RWPE2 (cell line): ENCODE measurements at places on chromosomes 1 and 21.
A peak's percentile ranks its signal among the peaks of the same experiment; 100 is the strongest.

DNA sequence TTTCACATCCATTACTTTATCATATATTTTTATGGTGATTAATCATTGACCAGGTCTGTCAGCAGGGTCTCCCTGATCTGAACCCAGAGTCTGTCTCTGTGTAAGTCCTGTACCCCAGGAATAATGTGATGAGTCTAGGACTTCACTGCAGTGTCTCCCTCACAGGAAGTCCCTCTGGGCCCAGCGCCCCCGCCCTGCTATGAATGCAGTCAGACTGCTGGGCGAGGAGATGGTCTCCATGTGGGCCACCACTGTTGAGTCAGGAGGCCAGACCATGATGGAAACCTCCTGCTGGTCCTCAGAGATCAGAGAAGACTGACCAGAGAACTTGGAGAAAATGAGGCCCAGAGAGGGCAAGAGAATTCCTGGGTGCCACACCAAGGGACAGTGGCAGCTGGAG, 9.5 kb downstream of the TMEM222 start:
- no peak for DNase-seq

- DNase-seq, result no peak
These were observed 257.2 kb downstream of the PLPP3 start for GRCh38 chr1:56322211-56322610.

DNA sequence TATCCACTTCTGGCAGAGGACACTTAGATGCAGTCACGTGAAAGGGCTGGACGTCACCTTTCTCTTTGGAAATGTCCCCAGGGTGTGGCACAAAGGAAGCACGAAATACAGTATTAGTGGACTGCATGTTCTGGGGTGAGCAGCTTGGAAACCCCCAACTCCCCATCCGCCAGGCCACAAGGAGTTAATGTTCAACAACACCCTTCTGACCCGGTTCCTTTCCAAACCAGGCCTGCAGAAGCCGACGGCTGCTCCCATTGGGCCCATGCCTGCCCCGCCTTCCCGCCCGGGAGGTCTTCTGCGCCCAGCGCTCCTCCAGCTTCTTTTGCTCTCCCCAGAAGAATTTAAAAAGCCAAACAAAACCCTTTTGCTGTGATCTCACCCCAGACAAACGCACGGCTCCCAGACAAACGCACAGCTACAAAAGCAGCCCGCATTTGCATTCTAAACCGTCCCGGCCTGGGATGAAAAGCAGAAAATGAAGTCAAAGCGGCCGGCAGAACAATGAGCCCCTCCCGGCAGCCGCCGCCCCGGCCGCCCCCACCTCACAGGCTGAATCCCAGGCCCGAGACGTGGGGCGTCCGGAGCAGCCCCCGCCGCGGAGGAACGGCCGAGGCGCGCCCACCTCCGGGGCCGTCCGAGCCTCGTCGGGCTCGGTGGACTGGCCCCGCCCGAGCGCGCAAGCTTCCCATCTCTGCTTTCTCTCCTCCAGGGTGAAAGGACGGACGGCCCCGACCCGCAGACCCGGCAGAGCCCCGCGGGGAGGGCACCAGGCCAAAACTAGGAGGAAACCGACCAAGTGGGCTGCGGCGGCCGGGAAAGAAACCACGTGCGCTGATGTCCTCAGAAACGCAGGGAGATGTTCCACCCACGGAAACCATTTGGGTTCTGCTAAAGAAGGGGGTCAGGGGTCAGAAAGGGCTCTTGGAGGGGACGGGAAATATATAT, 101.9 kb downstream of the PLPP3 start:
- no peak for DNase-seq

DNA sequence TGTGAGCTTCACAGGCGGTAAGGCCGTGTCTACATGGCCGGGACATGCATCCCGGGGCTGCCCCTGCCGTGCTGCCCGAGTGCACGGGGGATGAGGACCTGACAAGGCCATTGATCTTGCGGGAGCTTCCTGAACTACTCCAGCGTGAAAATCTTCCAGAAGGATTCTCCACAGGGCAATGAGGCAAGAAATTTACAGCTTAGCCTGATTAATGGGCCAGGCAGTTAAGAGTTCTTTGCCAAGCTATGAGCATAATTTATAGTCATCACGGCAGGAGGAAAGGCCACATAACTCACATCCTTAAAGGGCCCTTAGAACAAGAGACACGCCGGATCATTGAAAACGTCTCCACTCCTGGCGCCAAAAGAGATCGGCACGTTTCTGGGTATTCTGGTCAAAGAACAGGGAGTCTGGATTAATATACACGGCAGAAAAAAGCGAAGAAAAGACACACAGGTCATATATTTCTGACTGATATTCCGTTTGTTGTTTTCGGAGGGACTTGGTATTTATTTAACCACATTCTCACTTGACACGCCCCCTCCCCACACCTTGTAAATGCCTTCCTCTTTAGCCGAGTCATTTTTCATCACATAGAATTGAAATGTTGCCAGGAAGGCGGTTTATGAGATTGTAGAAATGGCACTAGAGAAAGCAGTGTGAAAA, 180.5 kb downstream of the DYRK1A start:
- no peak for DNase-seq

DNA sequence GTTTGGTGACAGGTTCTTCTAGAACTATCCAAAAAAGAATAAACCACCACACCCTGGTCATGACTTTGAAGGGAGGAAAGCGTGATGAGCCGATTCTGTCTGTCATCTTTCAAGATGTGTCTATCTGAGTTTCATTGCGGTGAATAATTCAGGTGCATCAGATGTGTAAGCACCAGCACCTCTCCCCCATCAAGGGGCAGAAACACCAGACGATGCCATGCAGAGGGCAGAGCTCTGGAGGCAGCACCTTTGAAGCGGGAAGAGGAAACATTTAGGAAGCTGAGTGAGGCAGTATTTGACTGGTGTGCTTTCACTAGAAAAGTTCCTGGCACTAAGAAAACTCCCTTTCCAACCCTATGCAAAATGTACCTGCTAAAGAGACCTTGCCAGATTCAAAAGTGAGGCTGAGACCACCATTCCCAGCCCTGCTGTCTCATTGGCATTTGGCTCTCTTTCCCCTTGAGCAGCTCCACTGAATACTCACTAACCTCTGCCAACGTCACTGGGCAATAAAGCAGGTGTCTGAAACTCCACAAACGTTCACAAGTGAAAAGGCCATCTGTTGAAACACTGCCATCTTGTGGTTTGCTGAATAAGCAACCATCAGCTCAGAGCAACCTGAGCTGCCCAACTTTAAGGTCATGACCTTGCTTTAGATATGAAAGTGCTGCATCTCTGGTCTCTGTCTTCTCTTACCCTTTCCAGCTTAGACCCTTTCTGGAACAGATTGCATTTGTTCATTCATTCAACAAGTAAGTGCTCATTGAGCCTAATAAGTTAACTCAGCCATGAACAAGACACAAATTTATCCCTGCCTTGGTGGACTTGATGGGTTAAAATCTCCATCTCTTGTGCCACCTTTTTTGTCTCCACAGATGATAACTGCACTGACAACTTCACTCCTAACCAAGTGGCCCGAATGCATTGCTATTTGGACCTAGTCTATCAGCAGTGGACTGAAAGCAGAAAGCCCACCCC, 228.6 kb downstream of the PAPPA2 start:
- DNase-seq, result no peak

DNA sequence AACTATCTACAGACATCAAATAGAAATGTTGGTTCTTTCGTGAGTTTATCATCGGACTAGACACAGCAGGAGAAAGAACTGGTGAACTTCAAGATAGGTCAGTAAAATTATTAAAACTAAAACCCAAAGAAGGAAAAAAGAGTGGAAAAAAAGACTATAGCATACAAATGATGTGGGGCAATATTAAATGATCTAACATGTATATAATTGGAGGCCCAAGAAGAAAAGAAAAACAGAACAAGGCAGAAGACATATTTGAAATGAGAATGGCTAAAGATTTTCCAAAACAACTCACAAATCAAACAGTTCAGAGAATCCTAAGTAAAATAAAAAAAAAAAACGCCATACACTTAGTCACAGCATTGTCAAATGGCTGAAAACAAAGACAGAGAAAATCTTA, 101.8 kb downstream of the PCNX2 start:
- no peak for DNase-seq

DNA sequence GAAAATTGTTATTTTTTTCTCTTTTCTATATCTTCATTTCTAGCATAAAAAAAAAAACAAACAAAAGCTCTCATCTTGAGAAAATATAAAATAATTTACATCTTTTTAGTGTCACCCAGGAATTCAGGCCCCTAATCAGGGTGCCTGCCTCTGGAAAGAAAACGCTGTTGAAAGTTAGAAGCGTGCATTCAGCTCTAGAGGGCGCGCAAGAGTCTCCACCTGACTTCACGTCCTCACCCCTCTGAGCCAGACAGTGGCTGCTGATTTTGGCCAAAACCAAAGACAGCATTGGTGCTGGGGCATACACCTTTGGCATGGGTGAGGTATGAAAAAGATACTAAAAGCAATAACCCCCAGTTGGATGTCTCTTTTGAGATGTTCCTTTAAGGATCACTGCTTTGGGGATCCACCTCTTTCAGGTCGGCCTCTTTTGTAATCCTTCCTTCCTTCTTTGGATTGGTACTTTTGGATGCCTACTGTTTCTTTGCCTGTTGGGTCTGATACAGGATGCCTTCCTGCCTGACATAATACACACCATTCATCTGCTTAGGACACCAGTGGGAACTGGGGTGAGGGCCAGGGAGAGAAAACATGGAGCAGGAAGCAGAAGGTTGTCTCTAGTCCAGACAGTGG, 77.6 kb upstream of the CHRM3 start:
- no peak for DNase-seq

- DNase-seq, result no peak
These were observed 162.5 kb downstream of the PCBP3 start for GRCh38 chr21:45806042-45806441.

- no peak for DNase-seq
These were observed 82.3 kb downstream of the PLPP3 start for GRCh38 chr1:56496821-56497772.

- peak; percentile 93 for DNase-seq
These were observed 760 bp upstream of the TINAGL1 start for GRCh38 chr1:31575369-31576140.

- no peak for DNase-seq
These were observed 49.4 kb upstream of the COL18A1 start for GRCh38 chr21:45355573-45355972.

GRCh38 chr1:176779992-176780328, 317.0 kb downstream of the PAPPA2 start:
- no peak for DNase-seq

DNA sequence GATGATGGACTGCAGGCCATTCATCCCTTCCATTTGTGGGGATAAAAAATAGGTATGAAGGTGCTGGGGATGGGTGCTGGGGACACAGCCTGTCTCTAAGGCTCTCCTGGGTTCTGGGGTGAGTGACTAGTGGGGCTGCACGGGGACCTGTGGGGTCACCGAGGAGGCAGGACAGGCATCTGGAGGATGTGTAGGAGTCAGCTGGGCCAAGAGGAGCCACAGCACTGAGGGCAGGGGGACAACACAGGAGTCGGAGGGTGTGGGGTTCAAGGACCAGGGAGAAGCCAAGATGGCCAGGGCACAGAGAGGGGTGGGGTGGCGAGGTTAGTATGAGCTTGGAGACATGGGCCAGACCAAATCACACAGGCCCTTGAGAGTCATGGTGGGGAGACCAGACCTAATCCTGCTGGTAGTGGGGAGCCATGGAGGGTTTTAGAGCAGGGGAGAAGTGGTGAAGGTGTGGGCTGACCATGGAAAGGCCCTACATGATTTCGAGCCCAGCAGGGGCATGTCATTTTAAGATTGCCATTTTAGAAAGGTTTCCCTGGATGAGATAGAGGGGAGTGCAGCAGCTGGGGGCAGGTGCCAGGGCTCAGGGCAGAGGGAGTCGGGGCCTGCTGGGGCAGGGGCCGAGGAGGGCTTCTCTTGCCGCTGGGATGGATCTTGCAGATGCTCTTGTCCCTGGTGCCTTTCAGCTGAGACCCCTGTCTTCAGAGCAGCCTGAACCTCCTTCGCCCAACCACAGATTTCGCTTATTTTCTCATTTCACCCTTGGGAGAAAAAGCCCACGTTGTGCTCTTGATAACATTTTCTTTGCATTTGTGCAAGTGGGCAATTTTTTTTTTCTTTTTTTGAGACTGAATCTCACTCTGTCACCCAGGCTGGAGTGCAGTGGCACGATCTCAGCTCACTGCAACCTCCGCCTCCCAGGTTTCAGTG, 22.7 kb downstream of the SERINC2 start:
- no peak for DNase-seq

DNA sequence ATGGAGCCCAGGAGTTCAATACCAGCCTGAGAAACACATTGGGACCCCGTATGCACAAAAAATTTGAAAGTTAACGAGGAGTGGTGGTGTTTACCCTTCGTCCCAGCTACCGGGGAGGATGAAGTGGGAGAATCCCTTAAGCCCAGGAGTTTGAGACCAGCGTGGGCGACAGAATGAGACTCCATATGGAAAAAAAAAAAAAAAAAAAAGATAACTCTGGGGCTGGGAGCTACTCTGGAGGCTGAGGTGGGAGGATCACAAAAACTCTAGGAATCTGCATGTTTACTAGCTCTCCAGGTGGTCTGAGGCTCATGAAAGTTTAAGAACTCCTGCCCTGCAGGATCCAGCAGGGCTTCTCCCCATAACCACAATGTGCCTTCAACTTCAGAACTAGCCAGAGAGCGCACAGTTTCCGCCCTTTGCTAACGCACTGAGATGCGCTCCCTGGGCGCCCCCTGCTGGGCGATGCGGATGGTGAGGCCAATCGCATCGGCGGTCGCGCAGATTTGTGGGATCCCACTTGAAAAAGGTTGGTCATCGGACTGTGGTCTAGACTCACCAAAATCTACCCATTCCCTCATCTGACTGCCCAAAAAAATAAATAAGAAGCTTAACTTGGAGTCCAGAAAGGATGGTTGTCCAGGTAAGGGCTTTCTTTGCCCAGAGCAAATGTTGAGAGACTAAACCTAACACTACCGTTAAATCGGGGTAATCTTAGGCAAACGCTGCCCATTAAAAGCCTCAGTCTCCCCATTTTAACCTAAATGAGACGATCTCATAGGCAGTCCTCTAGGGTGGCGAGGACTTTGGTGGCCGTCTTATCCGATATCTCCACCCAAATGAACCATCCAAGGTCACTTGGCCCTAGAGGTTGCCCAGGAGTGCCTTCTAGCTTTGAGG, 8.8 kb downstream of the ZNF683 start:
- DNase-seq, result no peak

- no peak for DNase-seq
These were observed 33.6 kb downstream of the RGS8 start for GRCh38 chr1:182650678-182651338.

- DNase-seq, result no peak
These were observed 282.8 kb downstream of the ZNF648 start for GRCh38 chr1:181778640-181779260.

DNA sequence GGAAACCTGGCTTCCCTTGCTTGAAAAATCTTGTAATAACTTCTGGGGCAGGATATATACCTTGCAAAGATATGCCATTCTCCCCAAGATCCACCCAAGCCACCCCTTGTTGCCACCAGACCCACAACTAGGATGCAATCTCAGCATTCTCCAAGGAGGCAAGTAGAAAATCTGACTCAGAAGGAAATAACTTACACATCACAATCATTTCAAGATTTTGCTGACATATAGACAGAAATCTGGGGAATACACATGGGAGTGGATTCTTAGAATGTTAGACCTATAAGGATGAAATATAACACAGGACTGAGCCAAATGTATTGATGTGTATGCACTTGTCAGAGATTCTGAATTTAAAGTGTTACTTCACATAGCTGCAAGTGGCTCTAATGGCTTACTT, 14.8 kb upstream of the ZDHHC18 start:
- no peak for DNase-seq

- no peak for DNase-seq
These were observed 200.6 kb upstream of the CACYBP start for GRCh38 chr1:174799136-174799479.
